ENCODE measurements at places on chromosomes 12 and 14.
A peak's percentile ranks its signal among the peaks of the same experiment; 100 is the strongest.

GRCh38 chr14:23829736-23830471, 123.7 kb upstream of the DHRS4 start:
- DNase-seq: no peak

DNA sequence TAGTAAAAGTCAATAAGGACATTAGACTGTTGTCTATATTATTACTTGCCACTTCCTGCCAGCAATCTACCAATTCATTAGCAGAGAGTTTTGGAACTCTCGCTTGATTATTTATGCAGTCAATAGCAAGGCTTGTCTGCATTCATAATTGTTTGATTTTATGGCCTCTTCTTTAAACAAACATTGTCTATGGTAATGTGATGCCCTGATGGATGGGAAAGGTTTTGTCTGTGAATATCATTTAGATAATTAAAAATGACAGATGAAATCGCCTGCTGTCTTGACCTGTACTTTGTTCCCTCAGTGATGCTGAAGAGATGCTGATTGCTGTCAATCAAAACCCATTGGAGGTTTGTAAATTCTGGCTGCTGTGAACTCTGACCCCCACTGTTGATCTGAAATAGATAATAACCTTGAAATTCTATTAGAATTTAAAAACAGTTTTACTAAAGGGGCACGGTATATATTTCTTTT, 455.3 kb downstream of the NPAS3 start:
- DNase-seq: no peak

- peak; percentile 57 for DNase-seq
These were observed at the start of gene KCNMB4 for GRCh38 chr12:70365648-70366518. Gene KCNMB4, plus strand, starts transcription at chr12:70366290. Its CDS starts 445 bp downstream, at chr12:70366735.

DNA sequence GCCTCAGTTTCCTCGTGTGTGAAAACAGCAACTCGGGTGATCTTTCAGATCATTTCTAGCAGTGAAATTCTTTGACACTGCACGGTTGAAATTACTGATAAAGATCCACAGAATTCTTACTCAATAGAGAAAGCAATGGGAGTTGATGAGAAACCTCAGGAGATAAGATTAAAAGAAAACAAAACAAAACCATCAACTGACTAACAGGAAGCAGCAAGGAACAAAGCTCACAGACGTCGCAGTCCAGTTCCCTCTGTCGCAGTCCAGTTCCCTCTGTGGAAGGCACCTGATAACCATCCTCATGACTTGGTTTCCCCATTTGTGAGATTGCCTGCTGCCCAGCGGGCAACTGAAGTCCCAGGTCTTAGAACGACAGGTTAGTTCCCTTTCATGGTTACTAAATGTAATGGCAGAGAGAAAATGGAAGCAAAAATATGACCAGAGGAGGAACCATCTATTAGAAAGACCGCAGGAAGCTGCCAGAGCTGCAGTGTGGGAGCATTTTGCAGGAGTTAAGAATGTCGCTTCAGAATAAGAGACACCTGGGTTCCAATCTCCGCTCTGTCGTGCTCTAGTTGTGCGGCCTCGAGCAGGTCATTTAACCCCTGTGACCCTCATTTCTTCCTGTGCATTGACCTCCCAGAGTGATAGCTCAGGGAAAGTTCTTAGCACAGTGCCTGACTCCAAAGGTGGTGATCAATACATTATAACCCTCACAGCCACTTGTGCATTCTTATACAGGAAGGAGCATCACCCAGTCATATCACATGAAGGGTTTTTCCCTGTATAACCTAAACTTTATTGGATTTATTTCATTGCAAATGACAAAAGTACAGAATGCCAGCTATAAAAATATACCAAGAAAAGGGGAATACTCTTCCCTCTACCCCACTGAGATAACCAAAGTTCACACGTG, 5.1 kb upstream of the MED13L start:
- DNase-seq: no peak

DNA sequence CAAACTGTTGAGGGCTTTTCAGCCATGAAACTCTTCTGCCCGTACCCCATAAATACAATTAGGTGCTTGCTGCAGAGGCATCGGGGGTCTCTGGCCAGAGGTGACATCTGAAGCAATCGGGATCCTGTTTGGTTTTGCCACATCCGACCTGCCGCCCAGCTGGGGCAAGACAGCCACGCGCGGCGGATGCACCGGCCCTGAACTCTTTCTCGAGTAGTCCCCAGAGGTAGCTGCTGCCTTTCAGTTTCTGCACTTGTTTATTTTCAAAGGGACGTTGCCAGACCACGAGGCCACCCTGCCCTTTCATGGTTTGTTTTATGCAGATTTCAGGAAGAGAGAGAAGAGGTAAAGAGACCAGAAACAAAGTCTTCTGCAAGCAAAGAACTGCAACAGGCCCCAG, 10.6 kb upstream of the MLXIP start:
- peak; percentile 39 for DNase-seq

DNA sequence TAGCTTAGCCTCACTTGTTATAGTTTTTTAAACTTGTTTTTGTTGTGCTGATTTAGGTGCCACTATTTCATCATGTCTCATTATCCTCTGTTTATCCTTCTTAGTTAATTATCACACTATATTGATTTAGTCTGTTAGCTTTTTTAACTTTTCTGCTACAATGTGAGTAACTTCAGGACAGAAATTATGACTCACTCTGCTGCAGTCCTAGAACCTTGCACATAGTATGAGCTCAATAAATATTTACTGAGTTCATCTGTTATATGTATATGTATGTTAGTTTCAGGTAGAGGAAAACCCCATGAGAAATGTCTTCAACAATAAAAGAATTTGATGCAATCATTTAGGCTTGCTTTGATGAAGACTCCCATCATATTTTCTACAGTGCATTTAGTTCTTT, 224.3 kb upstream of the NAV3 start:
- DNase-seq: no peak

GRCh38 chr14:99038431-99038820, 233.6 kb downstream of the BCL11B start:
- DNase-seq: no peak

DNA sequence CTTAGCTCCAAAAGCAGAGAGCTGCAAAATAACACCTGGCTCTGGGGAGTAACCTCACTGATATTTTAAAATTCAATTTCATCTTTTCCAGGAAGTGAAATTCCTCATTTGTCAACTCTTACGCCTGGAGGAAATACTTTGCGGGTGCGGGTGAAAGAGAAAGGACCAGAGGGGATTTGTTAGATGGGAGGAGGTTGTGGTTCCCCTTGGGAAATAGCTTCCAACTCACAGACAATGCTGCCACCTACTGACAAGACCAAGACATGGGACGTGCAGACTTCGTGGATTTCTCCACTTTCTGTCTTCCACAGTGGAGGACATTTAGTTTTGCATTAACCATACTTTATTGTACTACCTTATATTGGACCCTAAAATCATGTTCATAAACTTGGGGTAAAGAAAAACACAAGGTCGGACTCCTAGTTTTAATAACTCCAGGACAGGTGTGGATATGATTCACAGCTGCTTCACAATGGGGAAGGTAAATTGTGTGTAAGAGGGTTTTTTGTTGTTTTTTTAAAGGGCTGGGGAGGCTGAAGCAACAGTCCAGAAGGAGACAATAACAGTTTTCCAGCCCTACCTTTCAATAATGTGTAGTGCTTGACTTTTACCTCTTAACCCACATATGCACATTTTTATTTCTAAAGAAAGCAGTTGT, 10.8 kb downstream of the FBXL14 start:
- DNase-seq: peak; percentile 69

DNA sequence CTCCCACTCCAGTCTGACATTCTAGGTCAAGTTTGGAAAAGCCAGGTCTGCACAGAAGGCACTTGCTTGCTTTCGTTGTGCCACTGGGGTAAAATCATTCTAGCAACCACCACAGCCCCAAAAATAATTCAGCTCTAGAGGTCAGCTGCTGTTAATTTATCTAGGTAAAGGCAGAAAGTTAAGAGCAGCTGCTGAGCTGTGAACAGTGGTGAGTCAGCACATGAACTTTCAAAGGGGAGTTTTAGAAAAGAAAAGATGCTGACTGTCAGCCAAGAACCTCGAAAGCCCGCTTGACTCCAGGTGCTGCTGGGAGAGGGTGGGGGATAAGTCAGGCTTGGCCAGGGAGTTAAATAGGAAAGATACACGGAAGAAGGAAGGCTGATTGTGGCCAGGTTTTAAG, 12.7 kb downstream of the CCDC197 start:
- no peak for DNase-seq

DNA sequence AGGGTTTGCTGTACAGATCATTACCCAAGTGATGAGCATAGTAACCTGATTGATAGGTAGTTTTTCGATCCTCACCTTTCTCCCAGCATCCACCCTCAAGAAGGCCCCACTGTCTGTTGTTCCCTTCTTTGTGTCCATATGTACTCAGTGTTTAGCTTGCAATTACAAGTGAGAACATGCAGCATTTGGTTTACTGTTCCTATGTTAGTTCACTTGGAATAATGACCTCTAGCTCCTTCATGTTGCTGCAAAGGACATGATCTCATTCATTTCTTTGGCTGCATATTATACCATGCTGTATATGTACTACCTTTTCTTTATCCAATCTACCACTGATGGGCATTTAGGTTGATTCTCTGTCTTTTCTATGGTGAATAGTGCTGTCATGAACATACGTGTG, 181.6 kb upstream of the FOXG1 start:
- DNase-seq: no peak

GRCh38 chr12:116267948-116268347, 9.5 kb downstream of the MED13L start:
- no peak for DNase-seq

GRCh38 chr12:44431647-44432343, 444.3 kb downstream of the NELL2 start:
- no peak for DNase-seq

DNA sequence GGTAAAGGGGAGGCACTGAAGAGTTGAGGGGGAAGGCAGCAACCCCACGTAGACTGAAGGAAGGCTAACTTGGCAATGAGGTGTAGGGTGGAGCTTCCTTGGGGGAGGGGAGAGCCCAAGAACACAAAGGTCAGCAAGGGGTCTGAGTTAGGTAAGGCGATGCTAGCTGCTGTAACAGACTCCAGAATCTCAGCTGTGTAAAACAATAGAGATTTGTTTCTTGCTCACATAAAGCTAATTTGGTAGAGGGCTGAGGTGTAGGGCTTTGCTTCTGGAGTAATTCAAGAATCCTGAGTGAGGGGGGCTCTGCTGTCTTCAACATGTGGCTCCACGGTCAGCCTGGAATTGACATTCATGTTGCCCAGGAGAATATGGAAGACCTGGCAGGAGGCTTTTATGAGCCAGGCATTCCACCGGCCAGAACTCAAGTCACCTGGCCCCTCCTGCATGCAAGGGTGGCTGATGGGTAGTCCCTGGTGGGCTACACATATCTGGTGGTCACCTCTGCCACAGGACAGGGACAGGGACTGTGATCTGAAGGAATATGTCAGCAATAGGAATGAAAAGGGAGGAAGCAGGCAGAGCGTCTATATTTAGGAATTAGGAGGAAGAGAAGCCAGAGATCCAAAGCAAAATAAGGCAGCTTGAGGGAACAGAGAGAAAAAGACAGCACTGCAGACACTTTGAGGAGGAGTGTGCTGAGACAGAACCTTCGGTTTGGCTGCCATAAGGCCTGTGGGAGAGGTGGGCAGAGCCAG, 153.7 kb downstream of the ZFP36L1 start:
- no peak for DNase-seq

GRCh38 chr12:64253356-64253755, 31.3 kb upstream of the KICS2 start:
- no peak for DNase-seq

DNA sequence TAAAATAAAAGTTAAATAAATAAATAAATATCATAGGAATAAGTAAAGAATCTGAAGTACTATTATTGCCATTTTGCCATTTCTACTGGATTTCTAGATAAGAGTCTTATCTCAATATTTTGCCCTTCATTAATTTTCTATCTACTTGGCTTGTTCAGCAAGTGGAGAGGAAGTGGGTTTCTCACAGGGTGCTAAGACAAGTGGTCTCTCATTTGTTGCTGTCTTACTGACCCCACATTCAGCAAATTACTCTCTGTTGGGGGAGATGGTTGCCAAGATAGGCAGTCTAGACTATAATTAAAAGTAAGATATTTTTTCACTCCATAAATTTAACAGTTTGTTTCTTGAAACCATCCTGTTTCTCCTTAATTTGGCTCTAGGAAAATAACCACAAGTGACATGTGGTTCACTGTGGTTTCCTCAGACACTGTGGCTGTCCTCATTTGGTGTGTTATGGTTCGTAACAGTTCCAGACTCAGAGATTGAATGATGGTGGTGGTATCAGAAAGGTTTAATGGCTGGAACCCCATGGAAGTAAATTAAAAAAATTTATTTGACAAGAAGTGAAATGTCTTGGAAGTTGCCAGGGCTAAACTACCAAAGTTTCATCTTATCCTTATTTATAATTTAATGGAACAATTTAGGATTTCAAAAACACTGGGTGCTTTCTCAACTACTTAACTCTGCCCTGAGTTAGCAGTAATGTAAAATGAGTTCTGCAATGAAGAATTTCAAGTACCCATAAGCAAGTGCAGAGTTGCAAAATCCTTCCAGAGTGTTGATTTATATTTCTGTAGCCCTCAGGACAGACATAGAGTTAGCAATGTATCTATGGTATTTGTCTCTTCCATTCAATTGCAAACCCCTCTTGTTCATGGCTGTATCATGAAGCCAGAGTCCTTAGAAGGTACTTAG, 214.8 kb downstream of the MSRB3 start:
- DNase-seq: no peak

DNA sequence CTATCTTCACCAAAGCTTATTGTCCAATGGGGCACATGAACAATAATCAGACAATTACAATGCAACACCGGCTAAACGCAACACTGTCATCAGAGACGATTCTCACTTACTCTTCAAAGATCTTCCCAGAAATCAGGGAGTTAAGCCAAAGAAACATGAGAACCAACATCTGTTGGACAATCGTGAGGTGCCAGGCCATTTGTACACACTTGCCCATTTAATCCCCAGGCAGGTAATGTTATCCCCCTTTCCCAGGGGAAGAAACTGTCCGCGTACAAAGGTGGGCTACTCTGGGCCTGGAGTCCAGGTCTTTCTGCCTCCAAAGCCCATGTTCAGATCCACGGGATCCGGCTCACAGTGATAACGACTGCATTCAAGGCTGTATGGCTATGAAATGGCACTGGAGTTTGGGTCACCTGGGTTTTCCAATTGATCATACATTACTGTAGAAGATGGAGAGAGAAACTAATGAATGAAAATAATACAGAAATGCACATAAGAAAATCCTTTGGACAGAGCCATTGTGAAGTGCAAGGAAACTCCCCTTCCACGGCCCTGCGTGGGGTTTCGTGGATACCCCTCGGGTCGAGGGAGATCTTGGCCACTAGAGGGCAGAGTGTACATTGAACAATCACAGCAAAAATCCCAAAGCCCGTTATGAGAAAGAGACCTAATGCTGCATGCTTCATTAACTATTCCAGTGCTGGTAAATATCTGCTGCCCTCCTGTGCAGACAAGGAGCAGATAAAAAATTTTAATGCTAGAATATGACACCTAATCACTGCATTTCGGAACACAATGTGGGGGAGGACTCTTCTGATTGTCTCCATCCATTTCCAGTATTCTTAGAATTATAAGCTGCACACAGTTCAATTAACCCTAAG, 111.4 kb downstream of the EGLN3 start:
- DNase-seq: peak; percentile 53

- DNase-seq: no peak
These were observed 47.9 kb downstream of the NTF3 start for GRCh38 chr12:5479761-5480160.

- DNase-seq: no peak
These were observed 4.3 kb downstream of the FAIM2 start for GRCh38 chr12:49899286-49899843.
